ENCODE measurements at places on chromosomes 1 and 21.

- no peak for DNase-seq
Observed at GRCh38 chr1:37035796-37036666, 1.7 kb upstream of the GRIK3 start.

- DNase-seq = peak; percentile 39
Observed at GRCh38 chr1:226912587-226913176, 27.4 kb upstream of the COQ8A start.

DNA sequence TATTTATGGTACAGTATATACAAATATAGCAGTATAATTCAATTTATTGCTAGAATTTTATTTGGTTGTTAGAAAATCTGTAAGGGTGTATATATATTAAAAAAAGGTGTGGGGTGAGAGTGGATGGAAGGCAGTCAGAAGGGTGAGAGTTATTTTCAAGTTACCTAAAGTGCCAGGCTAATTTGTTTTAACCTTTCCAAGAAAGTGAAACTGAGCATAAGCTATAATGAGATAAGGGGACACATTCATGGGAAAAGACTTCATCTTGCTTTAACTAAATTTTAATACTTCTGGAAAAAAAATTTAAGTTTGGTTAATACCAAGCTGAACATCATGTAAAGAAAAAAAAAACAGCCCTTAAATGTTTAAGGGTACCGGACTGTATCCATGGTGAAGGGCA is 4.9 kb downstream of the TEX38 start:
- no peak for DNase-seq

DNA sequence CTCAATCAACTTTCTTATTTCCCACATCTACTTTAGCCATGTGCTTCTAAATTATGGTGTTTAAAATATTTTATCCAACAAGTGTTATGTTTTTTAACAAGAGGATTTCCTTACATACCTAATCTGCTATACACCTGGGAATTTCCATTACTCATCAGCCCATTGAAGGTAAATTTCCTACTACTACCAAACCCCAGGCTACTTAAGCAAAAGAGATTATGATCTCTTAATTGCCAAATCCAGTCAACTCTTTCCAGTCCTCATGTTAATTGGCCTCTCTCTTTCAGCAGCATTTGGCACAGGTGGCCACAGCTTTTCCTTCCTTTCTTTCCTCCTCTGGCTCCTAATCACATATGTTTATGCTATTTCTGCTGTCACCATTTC is 5.1 kb upstream of the C1orf162 start:
- no peak for DNase-seq

All from CD4-positive, alpha-beta T cell treated with Interferon alpha-2 for 1 hour (primary cell).